ENCODE measurements at places on chromosomes 3 and 15.

DNA sequence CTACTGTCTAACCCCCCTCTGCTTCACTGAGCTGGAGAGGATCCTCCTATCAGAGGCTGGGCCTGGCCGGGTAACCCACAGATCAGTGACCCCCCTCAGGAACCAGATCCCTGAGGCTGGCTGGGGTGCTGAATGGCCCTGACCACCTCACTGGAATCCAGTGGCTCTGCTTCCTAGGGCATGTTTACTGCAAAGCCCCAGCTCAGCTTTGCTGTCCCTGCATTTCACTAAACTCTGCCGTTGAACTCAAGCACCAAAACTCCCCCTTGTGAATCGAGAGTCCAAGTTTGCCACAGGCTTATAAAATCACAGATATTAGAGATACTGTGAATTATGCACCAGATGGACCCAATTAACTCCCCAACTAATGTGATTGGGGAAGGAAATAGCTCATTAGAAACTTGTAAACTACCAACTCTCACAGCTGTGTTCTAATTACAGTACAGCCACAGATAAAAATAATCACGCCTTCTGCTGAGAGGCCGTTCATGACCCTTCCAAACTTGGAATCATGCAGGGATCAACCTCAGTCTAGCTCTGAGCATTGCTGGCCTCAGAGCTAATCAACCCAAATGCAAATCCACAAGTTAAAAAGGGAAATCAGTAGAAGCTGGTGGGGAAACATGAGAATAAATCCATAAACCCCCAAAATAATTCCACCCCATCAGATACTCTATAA, 47.0 kb downstream of the OCA2 start:
- no peaks in the 10 kb centered on the region for H3K4me1 ChIP-seq
- H3K36me3 ChIP-seq = no peaks in the 10 kb centered on the region
- no peak overlapping the region for H3K4me3 ChIP-seq
- no peak for DNase-seq
- no peaks in the 10 kb centered on the region for H3K27me3 ChIP-seq

GRCh38 chr3:181727341-181728032, 15.8 kb downstream of the SOX2 start:
- no peak overlapping the region for H3K27ac ChIP-seq
- H3K4me3 ChIP-seq = no peak overlapping the region
- no peak for DNase-seq
- H3K4me1 ChIP-seq = peaks cover 4% of the 10 kb centered on the region
- H3K36me3 ChIP-seq = no peaks in the 10 kb centered on the region
- peaks cover 85% of the 10 kb centered on the region for H3K27me3 ChIP-seq

DNA sequence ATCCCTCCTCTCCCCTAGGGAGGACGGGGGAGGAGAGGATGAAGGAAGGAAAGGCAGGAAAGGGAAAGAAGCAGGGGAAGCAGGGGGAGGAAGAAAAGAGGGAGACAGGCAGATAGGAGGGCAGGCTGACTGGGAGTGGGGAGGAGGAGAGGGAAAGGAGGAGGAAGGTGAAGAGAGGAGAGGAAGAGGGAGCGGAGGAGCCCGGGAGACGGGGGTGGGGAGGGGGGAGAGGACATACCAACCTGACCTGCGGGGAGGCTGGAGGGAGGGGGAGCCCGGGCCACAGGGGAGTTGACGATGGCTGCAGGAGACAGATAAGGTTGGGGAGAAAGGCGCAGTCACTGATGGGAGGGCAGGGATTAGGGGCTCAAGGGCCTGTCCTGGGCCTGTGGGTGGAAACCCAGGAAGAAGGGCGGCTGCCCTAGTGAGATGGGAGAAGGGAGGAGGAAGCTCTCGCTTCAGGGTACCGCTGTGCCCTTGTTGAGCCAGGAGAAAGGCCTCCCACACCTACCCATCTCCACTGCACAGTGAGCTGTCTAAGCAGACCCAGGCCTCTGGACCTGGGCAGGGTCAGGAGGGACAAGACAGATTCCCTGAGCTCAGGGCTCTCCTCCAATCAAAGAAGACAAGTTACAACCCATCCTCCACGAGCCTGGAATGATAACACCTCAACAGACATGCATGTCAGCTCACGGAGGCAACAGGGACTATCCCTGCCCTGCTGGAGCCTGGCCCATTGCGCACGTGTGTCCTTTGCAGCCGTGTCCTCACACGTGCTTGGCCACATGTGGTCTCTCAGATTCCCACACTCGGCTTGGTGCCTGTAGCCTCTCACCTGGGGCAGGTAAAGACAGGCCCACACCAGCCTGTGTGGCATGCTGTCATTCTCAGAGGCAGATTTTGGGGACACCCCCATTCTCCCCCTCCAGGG, 27.9 kb downstream of the C3orf18 start:
- peaks cover 12% of the 10 kb centered on the region for H3K4me1 ChIP-seq
- DNase-seq = no peak
- H3K36me3 ChIP-seq = no peaks in the 10 kb centered on the region

DNA sequence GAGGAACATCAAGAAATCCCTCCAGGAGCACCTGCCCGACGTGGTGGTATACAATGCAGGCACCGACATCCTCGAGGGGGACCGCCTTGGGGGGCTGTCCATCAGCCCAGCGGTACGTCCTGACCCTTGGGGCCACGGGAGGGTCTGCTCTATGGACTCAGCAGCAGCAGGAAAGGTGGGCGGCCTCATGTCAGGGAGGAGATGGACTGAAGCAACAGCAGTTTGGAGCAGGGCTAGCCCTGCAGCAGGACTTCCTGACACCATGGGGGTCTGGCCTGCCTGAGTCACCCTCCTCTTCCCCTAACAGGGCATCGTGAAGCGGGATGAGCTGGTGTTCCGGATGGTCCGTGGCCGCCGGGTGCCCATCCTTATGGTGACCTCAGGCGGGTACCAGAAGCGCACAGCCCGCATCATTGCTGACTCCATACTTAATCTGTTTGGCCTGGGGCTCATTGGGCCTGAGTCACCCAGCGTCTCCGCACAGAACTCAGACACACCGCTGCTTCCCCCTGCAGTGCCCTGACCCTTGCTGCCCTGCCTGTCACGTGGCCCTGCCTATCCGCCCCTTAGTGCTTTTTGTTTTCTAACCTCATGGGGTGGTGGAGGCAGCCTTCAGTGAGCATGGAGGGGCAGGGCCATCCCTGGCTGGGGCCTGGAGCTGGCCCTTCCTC, 24.2 kb downstream of the HDAC11 start:
- H3K27me3 ChIP-seq = no peaks in the 10 kb centered on the region
- H3K4me3 ChIP-seq = no peak overlapping the region
- DNase-seq = no peak
- no peak overlapping the region for H3K27ac ChIP-seq
- H3K4me1 ChIP-seq = peaks cover 19% of the 10 kb centered on the region
- H3K36me3 ChIP-seq = no peaks in the 10 kb centered on the region

GRCh38 chr3:87002346-87002745, 11.4 kb upstream of the VGLL3 start:
- no peaks in the 10 kb centered on the region for H3K27me3 ChIP-seq
- no peaks in the 10 kb centered on the region for H3K36me3 ChIP-seq
- H3K4me1 ChIP-seq = no peaks in the 10 kb centered on the region
- no peak overlapping the region for H3K4me3 ChIP-seq

Data from keratinocyte (primary cell).